ENCODE measurements at places on chromosomes 6 and 20.

DNA sequence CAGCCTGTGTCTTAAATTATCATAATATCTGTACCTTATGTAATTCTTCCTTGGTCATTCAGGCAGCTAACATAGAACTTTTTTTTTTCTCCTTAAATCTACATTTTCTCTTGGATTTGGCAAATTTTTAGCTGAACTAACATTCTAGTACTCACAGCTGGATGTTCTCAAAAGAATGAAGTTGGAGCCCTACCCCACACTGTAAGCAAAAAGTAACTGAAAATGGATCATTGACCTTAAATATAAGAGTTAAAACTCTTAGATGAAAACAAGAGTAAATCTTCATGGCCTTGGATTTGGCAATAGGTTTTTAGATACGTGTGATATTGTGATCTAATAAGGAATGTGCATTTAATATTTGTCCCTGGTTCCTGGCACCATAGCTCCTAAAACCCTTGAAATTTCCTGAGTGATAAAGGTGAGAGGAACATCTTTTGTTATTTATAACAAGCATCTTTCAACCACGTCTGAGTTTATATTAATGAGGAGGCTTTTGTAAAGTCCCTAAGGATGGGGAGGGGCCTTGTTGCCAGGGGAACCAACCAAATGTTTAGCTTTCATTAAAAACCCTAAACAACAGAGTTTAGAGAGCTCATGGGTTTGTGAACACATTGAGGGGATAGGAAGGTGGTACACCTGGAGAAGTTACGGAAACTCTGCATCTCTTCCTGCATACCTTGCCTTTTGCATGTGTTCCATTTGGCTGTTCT lies 106.1 kb upstream of the ADGRF4 start:
- no peak for DNase-seq

GRCh38 chr20:18639501-18639979 lies 51.7 kb downstream of the DTD1 start:
- peak; percentile 30 for DNase-seq

DNA sequence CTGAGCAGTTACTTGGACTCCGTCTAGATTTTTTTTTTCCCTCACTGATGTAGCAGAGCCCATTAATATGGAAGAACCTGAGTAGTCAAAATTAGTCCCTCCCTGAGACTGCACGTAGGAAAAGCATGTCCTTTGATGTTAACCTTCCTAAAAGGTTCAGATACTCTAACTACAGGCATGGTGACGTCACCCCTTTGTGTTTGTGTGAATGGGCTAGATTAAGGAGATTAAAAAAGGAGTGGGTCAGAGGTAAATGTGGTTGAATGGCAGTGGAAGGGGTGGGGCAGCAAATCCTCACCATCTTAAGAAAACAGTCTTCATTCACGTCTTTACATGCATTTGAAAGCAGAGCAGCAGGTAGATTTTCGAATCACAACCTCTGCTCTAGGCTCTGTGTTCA lies 521.1 kb downstream of the TFAP2B start:
- no peak for DNase-seq

- no peak for DNase-seq
These were observed 12.4 kb upstream of the DEK start for GRCh38 chr6:18276610-18277236.

GRCh38 chr6:161169035-161169434 lies 104.8 kb downstream of the AGPAT4 start:
- no peak for DNase-seq

GRCh38 chr6:70901324-70901723 lies 55.5 kb downstream of the B3GAT2 start:
- no peak for DNase-seq

GRCh38 chr6:140101367-140101766 lies 726.9 kb upstream of the CITED2 start:
- DNase-seq: peak; percentile 72

- DNase-seq: no peak
These were observed 3.2 kb downstream of the SNX21 start for GRCh38 chr20:45836841-45837240.

- DNase-seq: no peak
These were observed 220.3 kb downstream of the MAFB start for GRCh38 chr20:40468759-40469158.

- DNase-seq: peak; percentile 90
These were observed 200.7 kb upstream of the THBS2 start for GRCh38 chr6:169454204-169454871.

- DNase-seq: peak; percentile 33
These were observed 13.9 kb upstream of the KLHL31 start for GRCh38 chr6:53679446-53679933.

DNA sequence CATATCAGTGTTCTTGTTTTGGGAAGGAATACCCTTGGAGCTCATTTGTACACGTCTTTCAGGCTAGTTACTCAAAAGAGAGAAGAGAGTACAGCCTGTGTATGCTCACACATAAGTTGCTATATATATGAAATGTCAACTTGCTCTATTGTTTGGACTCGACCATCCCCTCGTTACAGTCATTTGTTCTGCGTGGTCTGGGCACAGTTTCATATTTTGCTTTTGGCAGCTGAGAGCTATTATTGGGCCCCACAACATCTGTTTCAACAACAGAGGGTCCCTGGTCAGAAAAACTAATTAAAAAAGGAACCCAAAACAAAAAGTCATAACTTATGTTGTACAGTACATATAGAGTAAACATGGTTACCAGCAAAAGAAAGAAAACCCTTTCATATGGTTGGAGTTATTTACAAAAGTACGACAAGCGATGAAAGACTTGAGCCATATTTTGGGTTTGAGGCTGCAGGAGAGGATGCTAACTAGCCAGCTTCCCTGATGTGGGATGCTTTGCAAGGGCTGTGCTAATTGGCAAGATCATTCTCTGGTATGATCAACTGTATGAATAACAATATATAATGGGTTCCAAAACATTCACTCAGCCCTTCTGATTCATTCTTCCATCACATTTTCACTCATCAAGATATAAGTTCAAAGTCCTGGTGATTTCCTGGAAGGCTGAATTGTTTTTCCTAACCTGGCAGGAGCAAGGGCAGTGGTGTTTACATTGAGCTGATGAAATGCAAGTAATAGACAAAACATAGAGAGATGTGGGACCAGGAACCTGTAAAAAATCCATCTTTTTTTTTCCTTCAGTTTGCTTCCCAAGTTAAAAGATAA lies 137.9 kb downstream of the RPS12 start:
- no peak for DNase-seq

DNA sequence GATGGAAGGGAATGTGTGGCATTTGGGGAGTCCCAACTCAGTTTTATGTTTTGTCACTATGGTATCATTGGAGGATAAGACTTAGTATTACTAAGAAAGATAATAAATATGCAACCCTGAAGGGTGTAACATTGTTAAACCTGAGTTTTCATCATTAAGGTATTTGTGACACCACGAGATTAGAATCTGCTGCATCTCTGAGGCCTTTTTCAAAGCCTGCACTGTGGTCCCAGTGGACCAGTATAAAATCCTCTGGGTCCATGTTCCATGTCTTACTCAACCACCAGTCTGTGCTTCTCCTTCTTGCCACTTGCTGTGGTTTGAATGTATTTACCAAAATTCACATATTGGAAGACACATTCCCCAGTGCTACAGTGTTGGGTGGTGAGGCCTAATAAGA lies 130.6 kb downstream of the TBX18 start:
- DNase-seq: no peak

- DNase-seq: no peak
These were observed 19.0 kb downstream of the OR2H2 start for GRCh38 chr6:29603930-29604329.

GRCh38 chr6:13425270-13425873 lies 62.0 kb downstream of the GFOD1 start:
- no peak for DNase-seq

GRCh38 chr20:1134836-1135235 lies 16.4 kb downstream of the PSMF1 start:
- no peak for DNase-seq

All from EH (cell line).